ENCODE measurements at places on chromosomes 2 and 18.
A peak's percentile ranks its signal among the peaks of the same experiment; 100 is the strongest.

DNA sequence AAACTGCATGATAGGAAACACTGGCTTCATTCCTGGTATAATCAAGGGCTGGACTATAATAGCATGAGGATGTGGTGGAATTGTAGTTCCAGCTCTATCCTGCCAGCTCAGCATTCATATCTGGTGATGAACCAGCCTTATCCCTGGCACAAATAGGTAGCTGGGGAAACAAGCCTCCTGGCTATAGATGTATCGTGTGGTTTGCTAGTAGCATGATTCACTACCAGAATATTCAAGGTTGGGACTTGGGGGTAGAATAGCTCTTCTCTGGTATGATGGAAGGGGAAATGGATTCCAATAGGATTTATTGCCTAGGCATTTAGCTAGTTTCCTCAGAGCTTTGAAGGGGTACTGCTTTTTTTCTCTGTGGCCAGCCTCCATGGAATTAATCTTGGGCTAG, 532.8 kb downstream of the FBXO15 start:
- DNase-seq = peak; percentile 14

- DNase-seq = peak; percentile 15
Observed at GRCh38 chr2:181814057-181814491, 77.5 kb upstream of the ITPRID2 start.

GRCh38 chr2:86199834-86200177, 549 bp downstream of the MRPL35 start:
- DNase-seq = no peak

DNA sequence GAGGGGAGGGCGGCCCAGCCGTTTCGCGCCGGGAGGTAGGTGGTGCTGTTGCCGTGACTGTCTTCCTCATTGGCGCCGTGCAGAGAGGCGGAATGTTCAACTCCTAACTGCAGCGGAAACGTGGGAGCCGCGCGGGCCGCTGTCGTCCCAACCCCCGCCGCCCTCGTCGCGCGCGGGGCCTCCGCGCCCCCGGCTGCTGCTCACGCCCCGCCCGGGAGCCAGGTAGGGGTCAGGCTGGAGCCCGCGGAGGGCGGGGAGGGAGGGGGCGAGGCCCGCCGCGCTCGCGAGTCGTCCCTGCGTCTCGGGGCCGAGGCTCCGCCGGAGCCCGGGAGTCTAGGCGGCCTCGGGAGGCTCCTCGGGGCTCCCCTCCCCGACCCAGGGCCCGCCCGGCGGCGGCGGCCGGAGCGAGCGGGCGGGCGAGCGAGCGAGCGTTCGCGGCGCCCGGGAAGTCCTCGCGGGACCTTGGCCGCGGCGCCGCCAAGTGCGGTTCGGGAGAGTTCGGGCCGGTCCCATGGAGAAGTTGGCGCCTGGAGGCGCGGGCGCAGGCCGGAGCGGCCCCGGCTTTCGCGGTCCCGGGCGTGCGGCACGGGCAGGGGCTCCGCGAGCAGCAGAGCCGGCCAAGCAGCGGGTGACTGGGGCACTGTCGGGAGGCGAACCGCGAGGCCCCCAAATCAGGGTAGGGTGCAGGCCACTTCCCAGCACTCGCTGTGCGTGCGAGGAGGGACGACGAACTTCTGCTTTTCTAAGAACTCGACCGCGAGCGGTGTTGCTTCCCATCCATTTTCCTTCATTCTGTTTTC, at the start of gene MAP3K20:
MAP3K20 (plus strand) TSS at position 66 of the 800 bp plus-strand sequence. CDS start 15,186 bp downstream, outside the sequence.
- peak; percentile 80 for DNase-seq

- DNase-seq = no peak
Observed at GRCh38 chr2:23673830-23674679, 252.9 kb downstream of the ATAD2B start.

- no peak for DNase-seq
Observed at GRCh38 chr18:2916184-2916583, 69.4 kb downstream of the EMILIN2 start.

- no peak for DNase-seq
Observed at GRCh38 chr2:184367211-184367610, 231.1 kb upstream of the ZNF804A start.

GRCh38 chr18:64444819-64445218, 295.9 kb upstream of the LINC00305 start:
- DNase-seq = no peak

DNA sequence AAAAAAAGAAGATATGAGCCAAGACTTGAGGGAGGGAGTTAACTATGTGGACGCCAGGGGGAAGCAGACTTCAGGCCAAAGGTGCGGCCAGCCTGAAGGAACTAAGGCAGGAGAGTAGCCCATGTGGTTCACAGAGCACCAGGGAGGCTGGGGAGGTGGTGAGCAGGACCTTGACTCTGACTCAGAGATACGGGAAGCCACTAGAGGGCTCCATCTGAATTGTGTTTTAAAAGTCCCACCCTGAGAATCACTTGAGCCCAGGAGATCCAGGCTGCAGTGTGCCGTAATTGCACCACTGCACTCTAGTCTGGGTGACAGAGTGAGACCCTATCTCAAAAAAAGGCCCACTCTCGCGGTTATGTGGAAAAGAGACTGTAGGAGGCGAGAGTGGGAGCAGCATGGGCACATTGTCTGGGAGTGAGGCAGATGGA, 12.3 kb downstream of the CEP192 start:
- peak; percentile 73 for DNase-seq

- DNase-seq = no peak
Observed at GRCh38 chr2:64786343-64787018, 132.8 kb upstream of the SERTAD2 start.

GRCh38 chr2:119071476-119071875, 87.1 kb downstream of the C1QL2 start:
- no peak for DNase-seq

DNA sequence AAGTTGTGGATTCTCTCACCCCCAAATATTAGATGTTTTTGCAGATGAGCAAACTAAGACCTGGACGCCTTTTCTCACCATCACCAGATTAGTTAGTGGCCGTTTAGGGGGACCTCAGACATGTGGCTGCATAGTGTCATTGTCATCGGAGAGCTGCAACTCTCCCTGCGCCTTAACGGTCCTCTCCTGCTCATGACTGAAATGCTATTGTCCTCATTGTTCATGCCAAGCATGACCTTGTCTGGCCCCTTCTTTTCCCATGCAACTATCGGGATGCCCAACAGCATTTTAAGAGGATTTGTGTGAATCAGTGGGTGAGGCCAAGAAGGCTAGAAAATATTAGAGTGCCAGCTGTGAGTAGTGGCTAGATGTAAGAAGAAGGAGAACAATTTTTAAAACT, 174.2 kb downstream of the SOCS6 start:
- DNase-seq = no peak

DNA sequence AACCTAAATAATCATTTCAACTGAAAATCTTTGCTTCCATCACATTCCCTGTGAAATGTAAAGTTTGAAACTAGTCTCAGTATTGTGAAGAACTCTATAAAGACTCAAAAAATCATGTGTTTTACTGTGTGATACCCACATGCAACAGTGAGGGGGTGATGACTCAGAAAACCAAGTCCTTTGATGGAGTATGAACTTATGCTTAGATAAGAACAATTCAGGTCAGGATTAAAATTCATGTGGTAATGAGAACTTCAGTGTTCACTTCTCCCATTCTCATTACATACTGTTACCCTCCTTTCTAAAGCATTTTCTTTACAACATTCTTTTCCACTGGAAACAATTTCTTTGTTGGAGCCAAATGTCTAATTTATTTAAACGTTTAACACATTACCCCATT, 360.2 kb downstream of the FSIP2 start:
- DNase-seq = no peak

GRCh38 chr2:156411835-156412234, 24.3 kb upstream of the GPD2 start:
- no peak for DNase-seq

DNA sequence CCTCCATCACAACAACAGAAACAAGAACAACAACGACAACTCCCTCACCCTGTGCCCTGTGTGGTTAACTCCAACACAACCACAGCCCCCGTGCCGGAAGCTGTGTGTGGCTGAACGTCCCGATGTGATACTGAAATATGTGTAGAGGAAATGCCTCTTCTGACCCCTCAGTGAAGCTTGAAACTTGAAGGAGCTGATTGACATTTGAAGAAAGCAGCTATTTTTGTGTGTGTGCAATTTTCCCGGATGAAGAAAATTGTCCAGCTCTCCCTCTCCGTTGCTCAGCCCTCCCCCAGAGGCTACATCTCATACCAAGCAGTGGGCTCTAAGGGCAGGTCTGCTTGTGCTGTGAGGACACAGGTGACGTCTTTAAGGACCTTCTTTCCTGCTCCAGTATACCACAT, 173.8 kb downstream of the ICOS start:
- peak; percentile 25 for DNase-seq
